ENCODE measurements at places on chromosomes 1 and 21.

- DNase-seq = no peak
Observed at GRCh38 chr1:226708342-226708780, 30.7 kb downstream of the ITPKB start.

DNA sequence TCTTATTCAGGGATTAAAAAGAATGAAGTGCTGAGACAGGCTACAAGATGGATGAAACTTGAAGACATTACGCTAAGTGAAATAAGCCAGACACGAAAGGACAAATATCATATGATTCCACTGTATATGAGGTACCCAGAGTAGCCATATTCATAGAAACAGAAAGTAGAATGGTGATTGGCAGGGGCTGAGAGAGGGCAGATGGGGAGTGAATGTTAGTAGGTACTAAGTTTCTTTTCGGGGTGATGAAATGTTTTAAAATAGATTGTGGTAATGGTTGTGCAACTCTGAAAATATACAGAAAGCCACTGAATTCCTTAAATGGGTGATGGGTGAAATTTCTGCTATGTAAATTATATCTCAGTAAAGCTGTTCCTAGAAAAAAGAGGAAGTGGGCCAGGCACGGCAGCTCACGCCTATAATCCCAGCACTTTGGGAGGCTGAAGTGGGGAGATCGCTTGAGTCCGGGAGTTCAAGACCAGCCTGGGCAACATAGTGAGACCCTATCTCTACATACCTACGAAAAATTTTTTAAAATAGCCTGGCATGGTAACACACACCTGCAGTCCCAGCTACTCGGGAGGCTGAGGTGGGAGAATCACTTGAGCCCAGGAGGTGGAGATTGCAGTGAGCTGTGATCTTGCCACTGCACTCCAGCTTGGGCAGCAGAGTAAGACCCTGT, 15.9 kb downstream of the SLC27A3 start:
- peak; percentile 87 for DNase-seq

GRCh38 chr1:233679591-233680373, 65.9 kb downstream of the KCNK1 start:
- no peak for DNase-seq

GRCh38 chr1:229784834-229785233, 158.8 kb downstream of the URB2 start:
- no peak for DNase-seq

GRCh38 chr1:19220991-19221390, 10.9 kb upstream of the UBR4 start:
- DNase-seq = no peak

DNA sequence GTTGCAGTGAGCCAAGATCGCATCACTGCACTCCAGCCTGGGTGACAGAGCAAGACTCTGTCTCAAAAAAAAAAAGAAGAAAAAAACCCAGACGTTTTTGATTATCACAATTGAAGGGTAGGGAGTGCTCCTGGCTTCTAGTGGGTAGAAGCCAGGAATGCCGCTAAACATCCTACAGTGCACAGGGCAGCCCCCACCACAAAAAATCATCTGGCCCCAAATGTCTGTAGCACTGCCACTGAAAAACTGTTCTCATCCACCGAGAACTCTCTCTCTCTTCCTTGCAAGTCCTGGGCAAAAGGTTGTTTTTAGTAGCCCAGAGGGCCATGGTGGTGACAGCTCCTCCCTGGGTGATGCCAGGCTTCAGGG, 35.6 kb upstream of the GPR157 start:
- DNase-seq = no peak

DNA sequence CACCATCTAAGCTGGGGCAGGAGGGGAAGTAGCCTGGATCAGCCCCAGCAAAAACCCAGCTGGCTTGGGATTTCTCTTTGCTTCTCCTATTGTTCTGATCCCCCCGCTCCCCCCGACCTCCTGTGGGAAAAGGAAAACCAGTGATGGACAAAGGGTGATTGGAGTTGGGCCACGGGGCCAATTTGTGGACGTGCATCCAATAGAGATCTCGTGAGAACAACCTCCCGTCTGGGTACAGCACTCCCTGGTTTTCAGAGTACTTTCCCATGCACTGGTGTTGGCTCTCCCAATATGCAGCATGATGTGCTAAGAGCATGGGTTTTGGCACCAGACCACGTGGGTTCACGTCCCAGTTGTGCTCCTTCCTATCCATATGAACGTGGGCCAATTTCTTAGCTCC, 9.0 kb downstream of the BLACAT1 start:
- DNase-seq = no peak

GRCh38 chr1:72915581-72915980, 633.2 kb upstream of the NEGR1 start:
- DNase-seq = no peak

DNA sequence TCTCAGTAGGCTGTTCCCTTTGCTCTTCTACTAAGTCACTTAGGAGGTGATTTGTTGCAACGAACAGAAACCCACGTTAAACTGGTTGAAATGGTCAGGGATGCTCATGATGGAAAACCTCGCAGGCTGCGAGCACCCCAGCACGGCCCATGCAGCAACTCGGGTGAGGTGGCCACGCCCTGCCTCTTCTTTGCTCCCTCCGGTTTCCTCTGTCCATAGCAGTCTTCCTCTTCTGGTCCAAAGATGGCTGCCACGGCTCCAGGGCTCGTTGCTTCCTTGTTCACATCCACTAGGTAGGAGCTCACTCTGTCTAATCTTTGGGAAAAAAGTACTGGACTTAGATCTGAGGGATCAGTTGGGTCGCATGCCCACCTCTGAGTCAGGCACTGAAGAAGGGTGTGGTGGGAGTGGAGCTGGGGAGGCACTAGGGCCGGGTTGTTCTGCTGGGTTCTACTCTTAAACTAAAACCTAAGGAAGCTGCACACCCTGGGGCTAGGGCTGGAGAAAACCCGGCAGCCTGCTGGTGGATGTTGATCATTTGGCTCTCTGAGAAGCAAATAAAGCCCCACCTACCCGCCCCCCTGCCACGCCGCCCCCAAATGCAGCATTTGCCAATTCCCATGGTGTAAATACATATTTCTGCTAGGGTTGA, 31.0 kb downstream of the KAZN start:
- DNase-seq = no peak

DNA sequence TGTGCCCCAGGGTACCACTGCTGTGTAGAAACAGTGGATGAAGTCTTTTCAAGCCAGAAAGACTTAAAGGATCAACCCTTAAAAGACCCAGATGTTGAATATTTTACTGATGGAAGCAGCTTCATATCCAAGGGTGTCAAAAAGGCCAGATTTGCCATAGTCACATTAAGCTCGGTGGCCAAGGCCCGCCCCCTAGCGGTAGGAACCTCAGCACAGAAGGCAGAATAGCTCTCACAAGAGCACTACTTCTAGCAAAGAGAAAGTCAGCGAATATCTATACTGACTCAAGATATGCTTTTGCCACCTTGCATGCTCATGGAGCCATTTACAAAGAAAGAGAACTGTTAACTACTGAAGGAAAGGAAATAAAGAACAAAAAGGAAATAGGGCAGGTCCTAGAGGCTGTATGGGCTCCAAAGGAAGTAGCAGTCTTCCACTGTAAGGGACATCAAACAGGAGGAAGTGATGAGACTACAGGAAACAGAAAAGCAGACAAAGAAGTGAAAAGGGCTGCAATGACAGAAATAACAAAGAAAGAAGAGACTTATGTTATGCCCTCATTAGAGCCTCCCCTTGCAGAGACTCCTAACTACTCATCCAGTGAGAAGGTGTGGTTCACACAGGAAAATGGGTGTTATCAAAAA, 90.5 kb downstream of the LIPI start:
- DNase-seq = no peak

DNA sequence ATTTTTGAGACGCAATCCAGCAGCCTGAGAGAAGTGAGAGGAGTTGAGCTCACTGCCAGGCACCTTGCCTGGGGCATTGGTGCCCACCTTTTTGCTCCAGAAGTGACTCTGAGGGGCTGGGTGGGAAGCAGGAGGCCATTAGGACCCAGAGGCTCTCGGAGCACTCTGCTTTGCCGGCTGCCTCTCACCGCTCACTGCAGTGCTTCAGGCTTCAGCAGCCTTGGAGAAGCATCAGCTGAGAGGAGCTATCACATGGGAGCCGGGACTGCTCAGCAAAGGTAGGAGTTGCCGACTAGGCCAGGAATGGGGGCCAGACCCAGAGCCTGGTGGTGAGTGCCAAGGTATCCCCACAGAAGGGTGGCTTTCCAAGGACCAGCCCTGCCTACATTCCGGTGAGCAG, at the start of gene GPR61:
GPR61 (plus strand) TSS at position 197 of the 400 bp plus-strand sequence. CDS start 3,151 bp downstream, outside the sequence.
- DNase-seq = no peak

DNA sequence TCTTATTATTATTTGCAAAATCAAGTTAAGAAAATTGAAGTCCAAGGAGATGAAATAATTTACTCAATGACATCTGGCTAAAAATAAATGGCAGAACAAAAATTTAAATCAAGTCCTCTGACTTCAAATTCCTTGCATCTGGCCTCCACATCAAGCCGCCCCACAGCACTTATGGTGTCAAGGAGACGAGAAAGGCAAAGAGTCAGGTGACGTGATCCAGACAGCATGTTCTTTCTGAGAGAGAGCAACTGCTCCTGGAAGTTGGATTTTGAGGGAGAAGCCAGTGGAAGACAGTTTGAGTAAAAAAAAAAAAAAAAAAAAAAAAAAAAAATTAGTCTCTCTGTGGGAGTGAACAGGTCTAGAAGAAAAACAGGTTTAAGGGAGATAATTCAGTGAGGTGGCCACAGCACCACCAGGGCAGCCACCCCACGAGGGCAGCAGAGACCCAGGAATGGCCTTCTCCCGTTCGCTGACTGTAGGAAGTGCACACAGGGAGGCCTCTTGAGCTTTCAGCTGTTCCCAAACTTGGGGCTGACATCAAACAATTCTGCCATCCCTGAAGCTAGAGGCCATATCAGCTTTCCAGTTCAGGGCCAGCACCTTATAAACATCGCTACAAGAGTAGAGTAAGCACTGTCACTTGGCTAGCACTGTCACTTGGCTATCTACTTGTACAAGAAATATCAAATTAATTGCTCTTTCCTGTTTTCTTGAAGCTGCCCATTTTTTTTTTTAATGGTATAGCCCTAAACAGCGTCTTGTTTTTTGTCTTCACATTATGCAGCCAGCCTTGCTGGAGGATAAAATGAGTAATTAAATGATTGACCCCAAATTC, 7.8 kb downstream of the C1orf162 start:
- DNase-seq = peak; percentile 36

DNA sequence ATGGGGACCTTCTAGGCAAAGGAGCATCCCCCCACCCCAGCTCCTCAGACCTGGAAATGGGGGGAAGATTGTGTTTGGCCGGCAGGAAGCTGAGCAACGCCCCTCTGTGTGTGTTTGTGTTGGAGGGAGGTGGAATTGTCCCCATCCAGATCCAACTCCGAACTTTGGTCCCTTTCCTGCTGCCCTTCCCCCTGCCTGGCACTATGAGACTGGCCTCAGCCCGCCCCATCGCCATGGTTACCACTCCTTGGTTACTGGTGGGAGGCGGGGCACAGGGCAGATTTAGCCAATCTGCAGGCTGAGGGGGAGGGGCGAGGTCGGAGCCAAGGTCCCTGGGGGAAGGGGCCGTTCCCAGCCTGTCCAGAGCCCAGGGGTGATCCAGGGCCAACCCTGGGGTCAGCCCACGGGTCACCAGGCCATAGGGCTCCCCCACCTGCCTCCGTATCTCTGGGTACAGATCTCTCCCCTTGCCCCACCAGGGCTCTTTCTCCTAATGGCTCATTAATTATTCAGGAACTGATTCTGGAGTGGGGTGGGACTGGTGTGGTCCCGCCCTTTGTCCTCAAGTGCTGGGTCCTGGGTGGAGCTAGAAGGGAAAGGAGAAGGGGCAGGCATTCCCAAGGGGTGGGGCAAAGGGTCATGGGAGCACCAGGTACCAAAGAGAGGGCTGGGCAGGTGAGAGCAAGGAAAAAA, 15.2 kb downstream of the PTPRF start:
- DNase-seq = no peak

GRCh38 chr1:95504321-95504720, 270.3 kb downstream of the RWDD3 start:
- DNase-seq = no peak

DNA sequence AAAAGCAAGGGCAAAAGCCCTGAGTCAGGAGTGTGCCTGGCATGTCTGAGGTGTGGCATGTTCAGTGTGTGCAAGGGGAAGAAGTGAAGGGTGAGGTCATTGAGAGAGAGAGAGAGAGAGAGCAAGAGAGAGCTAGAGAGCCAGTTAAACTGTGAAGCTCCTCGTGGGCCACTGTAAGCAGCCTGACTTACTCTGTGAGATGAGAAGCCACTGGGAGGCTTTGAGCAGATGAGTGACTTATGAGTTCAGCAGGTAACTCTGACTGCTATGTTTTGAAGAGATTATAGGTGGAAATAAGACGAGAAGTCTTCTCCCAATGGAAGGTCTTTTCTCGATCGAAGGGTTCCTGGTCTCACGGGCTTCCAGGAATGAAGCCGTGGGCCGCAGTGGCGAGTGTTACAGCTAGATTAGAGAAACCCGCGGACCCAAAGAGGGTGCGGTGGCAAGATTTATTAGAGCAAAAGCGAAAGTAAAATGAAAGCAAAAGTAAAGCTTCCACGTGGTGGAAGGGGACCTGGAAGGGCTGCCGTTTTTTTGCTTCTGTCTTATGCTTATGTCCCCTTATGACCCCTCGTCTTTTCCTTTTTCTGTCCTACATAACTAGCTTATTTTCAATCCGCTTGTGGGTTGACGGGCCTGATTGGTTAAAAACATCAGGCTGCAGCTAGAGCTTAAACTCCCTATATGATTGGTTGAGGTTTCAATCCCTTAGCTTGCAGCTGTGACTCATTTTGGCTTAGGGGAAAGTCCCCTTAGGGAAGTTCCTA, 323.1 kb upstream of the FAM78B start:
- DNase-seq = no peak

DNA sequence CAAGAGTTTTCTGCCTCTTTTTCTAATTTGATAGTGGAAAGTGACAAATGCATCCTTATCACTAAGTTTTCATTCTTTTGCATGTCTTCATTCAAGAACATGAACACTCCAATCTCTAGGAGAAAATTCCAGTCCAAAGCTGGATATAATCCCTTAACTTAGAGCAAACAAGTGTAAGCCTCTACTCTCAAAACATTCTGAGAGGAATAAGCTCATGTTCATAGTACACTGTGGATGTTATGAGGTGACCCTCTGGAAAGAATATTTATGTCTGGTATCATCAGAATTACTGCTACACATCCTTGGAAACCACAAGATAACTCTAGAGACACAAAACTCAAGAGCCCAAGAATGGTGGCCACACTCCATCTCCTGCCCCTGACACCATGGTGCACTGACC, 15.1 kb downstream of the SIPA1L2 start:
- no peak for DNase-seq

DNA sequence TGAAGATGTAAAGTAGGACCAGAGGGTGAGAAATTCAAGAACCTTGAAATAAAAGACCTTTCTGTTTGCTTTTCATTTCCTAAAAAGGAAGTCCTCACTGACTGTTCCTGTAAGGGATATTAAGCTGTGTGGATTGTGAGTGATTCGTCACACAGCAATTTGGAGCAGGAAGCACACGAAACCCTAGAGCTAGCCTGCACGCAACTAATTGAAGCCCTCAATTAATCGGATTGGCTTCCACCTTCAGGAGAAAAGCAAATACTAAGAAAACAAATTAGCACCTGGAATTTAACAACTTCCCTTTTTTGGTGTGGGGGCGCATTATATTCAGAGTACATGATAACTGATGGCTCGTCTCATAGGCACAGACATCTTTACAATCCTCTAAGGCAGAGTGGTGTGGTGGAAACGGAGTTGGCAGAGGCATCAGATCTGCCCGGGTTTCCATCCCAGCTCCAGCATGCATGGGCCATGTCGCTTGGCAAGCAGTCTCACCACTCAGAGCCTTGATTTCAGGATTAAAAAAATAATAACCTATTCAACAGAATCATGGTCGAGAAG, 95.2 kb downstream of the KCNJ15 start:
- peak; percentile 58 for DNase-seq
